ENCODE measurements at places on chromosomes 16 and 17.
A peak's percentile ranks its signal among the peaks of the same experiment; 100 is the strongest.

- DNase-seq: peak; percentile 78
Observed at GRCh38 chr16:79770244-79771064, 169.9 kb upstream of the MAF start.

GRCh38 chr17:75838410-75838809, 5.8 kb downstream of the UNC13D start:
- DNase-seq: no peak

- DNase-seq: no peak
Observed at GRCh38 chr16:12323007-12323758, 346.6 kb downstream of the SNX29 start.

- DNase-seq: no peak
Observed at GRCh38 chr16:23031508-23032098, 117.6 kb downstream of the USP31 start.

GRCh38 chr17:32453370-32453769, 9.1 kb downstream of the PSMD11 start:
- DNase-seq: no peak

- DNase-seq: no peak
Observed at GRCh38 chr17:9355846-9356245, 219.8 kb downstream of the STX8 start.

DNA sequence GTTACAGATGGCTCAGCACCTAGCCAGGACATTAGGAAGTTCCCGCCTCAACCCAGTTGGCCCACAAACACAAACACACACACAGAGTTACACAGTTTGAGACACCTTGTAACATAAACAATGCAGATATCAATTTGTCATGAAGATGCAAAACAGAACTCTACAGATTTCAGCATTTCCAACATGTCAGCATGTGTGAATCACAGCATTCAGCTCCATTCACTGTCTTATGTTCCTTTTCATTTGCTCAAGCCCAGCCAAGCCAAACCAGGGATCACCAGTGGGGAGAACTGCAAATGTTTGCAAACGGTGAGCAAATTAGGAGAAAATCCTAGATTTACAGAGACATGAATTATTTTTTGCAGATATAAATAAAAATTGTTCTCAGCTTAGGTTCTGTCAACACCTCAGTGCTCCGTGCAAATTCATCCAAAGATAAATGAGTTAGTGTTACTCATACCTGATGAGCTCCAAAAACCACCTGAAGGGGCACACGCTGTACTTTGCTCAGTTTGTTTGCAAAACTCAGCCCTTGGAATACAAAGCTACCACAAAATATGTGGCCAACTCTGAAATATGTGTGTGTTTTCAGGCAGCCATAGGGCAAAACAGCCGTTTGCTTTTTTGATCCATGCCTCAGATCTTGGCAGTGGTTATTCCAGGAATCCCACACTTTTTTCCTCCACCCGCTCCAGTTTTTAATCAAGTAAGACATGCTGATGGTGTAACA, 16.3 kb upstream of the COX10 start:
- no peak for DNase-seq

DNA sequence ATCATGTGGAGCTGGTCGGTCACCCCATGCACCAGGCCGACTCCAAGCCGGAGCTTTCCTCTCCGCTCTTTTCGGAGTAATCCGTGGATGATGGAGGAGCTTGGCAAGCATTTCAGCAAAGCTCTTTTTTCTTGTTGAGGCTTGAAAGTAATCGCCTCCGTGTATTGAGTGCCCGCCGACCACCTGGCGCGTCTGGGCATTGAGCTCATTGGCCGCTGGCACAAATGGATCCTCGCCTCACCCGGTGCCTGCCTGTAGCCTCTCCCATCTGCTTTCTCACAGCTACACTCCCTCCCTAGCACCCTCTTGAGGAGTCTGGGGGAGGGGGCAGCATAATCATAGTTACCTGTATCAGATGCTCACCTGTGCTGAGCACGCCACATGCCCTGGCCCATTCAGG, 148.9 kb downstream of the CMIP start:
- no peak for DNase-seq

DNA sequence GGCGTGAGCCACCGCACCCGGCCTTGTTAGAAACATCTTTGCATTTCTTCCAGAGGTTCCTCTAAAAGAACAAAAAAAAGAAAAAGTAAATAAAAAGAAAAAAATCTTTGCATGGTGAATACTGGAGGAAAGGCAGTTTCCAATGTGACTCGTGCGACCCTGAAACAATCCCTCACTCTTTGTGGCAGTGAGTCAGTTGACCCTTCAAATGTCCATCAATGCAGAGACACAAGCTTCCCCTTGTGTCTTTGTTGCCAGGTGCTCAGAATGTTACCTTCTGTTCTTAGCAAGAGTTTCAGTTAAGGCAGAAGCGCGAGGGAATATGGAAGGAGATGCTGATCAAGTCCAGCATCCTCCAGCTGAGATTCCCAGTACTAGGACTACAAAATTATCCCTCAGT, 16.4 kb downstream of the CACNG4 start:
- no peak for DNase-seq

- DNase-seq: no peak
Observed at GRCh38 chr16:89017543-89018281, 40.7 kb upstream of the CBFA2T3 start.

- peak; percentile 20 for DNase-seq
Observed at GRCh38 chr17:82836823-82837357, 2.9 kb downstream of the ZNF750 start.

DNA sequence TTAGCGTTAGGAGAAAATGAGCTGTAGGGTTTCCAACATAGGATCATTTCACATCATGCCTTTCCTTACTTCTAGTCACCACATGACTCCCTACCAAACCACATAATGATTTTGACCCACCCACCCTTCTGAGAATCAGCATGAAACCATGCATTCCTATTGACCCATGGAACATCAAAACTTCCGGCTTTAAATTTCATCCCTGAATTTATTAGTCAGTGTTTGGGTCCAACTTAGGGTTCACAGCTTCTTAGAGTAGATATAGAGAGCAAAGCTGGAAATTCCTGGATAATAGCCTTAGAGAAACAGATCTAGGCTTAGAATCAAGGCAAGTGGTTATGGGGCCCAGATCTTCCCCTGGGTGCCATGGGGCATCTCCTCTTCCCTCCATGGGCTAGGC, 162.6 kb downstream of the TOX3 start:
- DNase-seq: no peak

- no peak for DNase-seq
Observed at GRCh38 chr16:70737377-70738082, 51.7 kb upstream of the MTSS2 start.

GRCh38 chr17:4958102-4958501, 7.2 kb downstream of the ENO3 start:
- DNase-seq: no peak
